Skin of body (tissue), 3 donors: ENCODE measurements at places on chromosomes 3 and 15. TPM values are rescaled to one million over a fixed set of nuclear protein-coding genes. Genes with fewer than 3 reads are reported as not detected.

Gene EXD1
- not detected for total RNA-seq

Gene CD80
- 0.69 TPM for total RNA-seq

Gene MORC1
- total RNA-seq = not detected

Gene RYR3
- total RNA-seq = 6.3 TPM

Gene EPHA3
- total RNA-seq = 11.0 TPM

Gene ZNF35
- total RNA-seq = 10.8 TPM

Gene ABHD5
- total RNA-seq = 49.0 TPM

Gene UTS2B
- total RNA-seq = 0.39 TPM

Gene CD96
- total RNA-seq = 2.0 TPM

Gene GOLGA6D
- 0.30 TPM for total RNA-seq

Gene EFCAB12
- total RNA-seq = 0.10 TPM

Gene FBXL22
- total RNA-seq = 1.9 TPM

Gene SIDT1
- 4.4 TPM for total RNA-seq

Gene SLC2A2
- not detected for total RNA-seq

Gene GABRR3
- not detected for total RNA-seq

Gene TM4SF4
- total RNA-seq = not detected

Gene CPNE9
- total RNA-seq = 0.39 TPM

Gene GJD2
- not detected for total RNA-seq

Gene HACL1
- 19.5 TPM for total RNA-seq

Gene ALS2CL
- total RNA-seq = 21.0 TPM

Gene LMOD3
- total RNA-seq = 8.9 TPM

Gene CHRNA5
- 0.39 TPM for total RNA-seq

Gene BFSP2
- total RNA-seq = not detected

Gene MKRN2OS
- total RNA-seq = not detected

Gene CCDC39
- not detected for total RNA-seq

Gene FEZF2
- not detected for total RNA-seq
